ENCODE measurements at places on chromosomes 1 and 21.

DNA sequence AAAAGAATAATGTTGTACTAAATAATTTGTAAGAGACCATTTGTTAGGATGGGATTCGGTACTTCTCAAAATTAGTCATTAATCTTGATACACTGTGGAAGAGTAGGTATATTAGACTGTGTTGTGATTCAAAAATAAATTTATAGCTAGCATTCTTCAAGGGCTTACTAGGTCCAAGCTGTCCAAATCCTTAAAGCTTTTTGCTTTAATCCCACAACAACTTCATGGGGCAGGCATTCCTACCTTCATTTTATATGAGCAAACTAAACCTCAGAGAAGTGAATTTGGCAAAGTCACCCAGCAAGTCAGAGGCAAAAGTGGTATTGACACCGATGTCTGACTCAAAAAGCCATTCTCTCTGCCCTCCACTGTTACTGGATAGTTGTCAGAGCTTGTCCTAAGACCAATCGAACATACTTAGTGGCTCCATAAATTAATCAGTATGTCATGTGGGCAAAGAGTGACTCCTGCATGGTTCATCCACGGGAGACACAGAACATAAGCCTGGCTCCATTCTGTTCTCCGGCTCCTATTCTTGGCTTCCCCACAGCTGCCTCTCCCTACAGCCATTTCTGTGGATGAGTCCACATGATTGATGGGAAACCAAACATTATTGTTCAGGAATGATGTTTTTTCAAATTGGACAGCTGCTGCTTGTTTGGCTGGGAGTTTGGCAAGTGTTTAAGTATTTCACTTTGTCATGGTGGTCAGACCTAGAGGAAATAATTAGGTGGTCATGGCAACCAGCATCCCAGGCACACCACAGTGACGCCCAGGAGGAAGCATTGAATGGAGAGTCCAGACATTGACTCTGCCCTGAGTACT is 133.4 kb upstream of the FGGY start:
- no peak for DNase-seq

DNA sequence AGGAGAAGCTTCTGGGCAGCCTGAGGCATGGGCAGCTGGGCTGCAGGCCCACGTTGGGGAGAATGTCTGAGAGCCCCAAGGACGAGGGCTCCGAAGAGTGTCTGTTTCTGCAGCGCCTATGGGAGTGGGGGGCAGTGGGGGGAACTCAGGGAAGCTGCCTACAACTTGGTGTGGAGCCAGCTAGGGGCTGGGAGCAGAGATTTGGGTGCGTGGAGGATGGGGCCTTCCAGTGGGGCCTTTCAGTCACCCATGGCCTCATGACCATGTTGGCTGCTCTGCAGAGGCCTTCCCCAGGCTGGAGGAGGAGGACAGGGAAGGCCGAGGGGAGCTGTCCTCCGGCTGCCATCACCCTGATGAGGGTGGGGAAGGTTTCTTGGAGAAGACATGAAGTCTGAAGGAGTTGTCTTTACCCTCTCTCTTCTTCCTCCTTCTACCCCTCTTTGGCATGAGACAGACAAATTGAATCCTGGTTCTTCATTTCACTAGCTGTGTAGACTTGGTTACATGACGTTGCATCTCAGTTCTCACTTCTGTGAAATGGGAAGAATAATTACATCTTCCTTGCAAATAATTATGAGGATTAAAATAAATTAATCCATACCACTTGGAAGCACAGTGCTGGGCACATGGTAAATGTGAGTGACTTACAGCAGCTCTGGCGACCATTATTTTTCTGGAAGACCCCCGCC is 8.3 kb downstream of the PPFIA4 start:
- no peak for DNase-seq

DNA sequence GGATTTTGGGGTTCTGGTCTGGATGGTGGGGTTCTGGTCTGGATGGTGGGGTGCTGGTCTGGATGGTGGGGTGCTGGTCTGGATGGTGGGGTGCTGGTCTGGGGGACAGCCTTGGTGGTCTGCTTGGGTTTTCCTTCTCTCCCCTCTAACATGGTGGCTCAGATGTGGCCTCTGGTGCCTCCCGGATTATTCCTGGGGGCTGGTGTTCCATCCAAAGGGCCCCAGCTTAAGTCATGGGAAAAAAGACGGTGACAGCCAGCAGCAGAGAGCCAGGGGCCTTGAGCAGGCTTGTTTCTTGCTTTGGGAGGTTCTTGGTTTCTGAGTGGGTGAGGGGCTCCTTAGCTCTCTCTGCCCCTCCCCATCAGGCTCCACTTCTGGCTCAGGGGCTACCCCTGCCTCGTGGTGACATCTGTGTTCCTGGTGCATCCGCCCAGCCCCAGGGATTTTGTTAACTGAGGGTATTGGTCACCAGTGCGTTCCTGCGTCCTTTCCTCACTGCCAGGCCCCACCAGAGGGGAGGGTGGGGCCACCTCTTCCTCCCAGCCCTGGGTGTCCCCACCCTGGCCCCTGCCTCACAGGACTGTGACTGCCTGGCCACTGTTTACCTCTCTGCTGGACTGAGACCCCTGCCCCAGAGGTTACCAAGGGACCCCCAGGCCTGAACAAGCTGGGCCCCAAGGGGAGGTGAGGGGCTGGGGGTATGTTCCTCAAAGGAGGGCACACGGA is 43.2 kb upstream of the ACTRT2 start:
- no peak for DNase-seq

- DNase-seq, result no peak
Observed at GRCh38 chr1:18886003-18886335, 16.4 kb downstream of the ALDH4A1 start.

DNA sequence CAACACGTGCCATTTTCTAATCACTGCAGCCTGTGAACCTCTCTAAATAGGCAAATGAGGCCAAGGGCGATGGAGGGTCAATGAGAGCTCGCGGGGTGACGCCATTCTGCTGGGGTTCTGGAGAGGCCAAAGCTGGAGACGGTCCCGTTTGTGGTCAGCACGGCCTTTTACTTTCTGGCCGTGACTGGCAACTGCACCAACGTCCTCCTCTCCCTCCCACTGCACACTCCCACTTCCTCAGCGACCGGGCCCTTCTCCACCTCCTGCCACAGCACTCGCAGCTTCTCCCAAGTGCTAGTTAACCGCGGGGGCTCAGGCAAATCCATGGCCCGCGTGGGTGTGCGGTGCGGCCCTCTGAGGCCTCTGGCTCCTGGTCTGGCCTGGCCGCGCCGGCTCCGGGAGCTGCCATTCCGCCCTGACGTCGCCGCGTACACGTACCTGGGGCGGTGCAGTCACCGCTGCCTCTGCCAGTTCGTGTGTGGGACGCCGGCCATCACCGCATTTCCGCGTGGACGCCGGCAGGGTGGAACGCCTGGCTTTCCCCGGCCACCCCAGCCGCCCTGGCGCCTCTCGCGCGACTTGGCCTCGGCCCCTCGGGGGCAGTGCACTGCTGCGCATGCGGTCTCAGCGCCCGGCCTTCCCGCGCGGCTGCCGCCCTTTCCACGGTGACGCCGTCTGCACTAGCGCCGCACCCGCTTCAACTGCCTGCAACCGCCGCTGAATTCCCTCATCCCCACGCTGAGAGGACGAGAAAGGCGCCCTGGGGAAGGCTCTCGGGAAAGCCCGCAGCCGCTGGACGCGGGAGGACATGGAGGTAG is 18.2 kb downstream of the OR2C3 start:
- DNase-seq, result no peak

- no peak for DNase-seq
Observed at GRCh38 chr1:54207287-54207686, 7.3 kb downstream of the MRPL37 start.

- DNase-seq, result no peak
Observed at GRCh38 chr21:22890656-22891055, 1892.4 kb downstream of the NCAM2 start.

DNA sequence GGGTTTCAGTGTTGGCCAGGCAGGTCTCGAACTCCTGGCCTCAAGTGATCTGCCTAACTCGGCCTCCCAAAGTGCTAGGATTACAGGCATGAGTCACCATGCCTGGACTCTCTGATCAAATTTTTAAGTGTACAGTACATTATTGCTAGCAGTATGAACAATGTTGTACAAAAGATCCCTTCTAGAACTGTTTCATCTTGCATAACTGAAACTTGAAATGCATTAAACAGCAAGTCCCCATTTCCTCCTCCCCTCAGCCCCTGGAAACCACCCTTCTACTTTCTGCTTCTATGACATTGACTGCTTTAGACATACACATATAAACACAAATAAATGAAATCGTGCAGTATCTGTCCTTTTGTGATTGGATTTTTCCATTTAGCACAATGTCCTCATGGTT is 463.4 kb downstream of the PTPRC start:
- no peak for DNase-seq

GRCh38 chr1:2786329-2787162 is 14.9 kb downstream of the TTC34 start:
- peak; percentile 15 for DNase-seq

- no peak for DNase-seq
Observed at GRCh38 chr21:43925096-43925481, 60.1 kb downstream of the AGPAT3 start.

DNA sequence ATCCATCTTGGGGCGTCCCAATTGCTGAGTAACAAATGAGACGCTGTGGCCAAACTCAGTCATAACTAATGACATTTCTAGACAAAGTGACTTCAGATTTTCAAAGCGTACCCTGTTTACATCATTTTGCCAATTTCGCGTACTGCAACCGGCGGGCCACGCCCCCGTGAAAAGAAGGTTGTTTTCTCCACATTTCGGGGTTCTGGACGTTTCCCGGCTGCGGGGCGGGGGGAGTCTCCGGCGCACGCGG is 282 bp upstream of the SOD1 start:
- DNase-seq, result no peak

DNA sequence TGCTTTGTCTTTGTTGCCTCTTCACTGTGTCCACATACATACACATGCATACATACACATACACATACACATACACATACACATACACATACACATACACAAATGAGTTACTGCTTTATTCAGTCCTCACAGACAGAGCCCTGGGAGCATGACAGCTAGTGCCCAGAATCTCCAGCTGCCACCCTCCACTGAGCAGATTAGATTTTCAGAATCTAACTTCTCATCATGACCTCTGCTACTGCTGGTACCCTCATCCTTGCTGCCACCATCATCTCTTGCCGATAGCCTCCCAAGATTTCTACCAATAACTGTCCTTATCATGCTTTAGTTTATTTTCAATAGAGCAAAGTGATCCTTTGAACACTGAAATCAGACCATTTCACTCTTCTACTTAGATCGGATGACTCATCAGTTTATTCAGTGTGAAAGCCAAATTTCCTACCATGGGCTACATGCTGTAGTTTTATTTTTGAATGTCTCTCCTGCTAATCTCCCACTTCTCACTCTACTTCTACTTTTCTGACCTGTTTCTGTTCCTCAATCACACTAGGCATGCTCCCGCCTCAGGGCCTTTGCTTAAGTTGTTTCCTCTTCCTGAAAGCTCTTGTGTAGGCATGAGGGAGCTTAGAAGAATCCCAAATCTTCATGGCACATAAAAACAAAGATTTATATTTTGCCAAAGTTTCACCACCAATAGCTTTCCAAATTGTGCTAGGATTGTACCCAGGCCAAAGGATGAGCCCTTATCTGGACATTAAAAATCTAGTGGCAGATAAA is 43.0 kb downstream of the ATP6V1G3 start:
- no peak for DNase-seq

- no peak for DNase-seq
Observed at GRCh38 chr1:9505143-9505542, 34.1 kb upstream of the SLC25A33 start.

DNA sequence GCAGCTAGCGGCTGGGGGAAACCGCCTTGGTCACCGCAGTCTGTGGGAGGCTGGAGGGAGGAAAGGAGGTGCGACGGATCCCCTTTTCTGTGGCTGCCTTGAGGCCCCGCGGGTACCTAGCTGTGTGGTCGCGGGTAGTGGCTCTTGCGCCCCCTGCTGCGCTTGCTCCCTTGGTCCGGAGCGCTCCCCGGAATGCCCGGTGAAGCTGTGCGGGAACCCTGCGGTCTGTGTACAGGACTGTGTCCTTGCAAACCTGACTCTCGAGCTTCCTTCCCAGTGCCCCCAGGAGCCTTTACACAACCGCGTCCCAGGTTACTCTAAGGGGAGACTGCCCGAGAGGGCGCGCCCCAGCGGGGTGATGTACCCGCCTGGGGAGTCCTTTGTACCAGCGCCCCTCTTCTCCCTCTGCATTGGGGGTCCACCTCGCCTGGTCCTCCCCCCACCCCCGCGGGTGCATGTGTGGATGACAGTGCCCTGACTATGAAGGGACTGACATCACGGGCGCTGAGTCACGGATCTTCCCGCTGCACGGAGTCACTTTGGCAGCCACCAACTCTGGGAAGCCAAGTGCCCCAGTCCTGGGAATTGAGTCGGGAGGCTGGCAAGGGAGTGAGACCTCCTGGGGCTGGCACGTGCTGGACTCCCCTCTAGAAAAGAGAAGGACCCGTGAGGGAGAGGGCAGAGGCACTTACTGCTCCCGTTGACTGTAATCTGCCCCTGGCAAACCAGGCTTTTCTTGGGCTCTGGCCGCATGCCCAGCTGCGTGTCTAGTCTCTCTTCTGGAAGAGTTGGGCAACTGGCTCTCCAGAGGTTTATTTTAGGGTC is 816 bp downstream of the IL6R start:
- no peak for DNase-seq

DNA sequence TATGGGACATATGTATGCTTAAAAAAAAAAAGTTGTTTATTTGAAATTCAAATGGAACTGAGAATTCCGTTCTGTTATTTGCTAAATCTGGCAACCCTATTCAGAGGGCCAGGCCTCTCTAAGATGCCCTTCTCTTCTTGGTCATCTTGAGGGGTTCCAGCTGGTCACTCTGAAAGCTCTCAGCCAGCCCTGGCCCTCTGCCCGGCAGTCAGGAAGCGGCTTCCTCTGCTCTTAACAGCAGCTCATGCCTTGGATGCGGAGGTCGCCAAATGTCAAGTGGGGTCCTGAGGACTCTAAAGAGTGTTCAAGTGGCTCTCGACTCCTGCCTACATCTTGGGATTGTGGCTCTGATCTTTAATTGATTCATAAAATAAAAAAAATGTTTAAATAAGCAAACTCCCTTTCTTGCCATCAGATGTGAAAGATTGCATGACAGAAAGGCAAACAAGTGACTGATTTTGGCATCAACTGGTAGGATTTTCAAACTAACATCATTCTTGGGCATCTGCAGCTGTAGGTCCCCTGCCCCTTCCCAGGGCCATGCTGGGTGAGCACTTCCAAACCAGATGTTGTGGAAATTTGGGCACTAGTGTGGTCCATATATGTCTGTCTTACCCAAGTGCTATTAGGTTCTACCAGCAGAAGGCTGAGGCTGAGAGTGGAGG is 130.8 kb downstream of the PRDM2 start:
- DNase-seq, result no peak

Data from NCI-H1436 (cell line).